ENCODE measurements at places on chromosomes 12 and 14. TPM values are rescaled to one million over a fixed set of nuclear protein-coding genes. Genes with fewer than 3 reads are reported as not detected.

The TMEM63C gene
- polyA plus RNA-seq = 1.5 TPM

The KRT71 gene
- polyA plus RNA-seq = not detected

The CYP27B1 gene
- polyA plus RNA-seq = 1.0 TPM

The MYO1H gene
- polyA plus RNA-seq = 1.2 TPM

The KCNK13 gene
- 0.24 TPM for polyA plus RNA-seq

The CLEC2A gene
- not detected for polyA plus RNA-seq

The RNASE3 gene
- polyA plus RNA-seq = 1.1 TPM

- no peak for DNase-seq
Measured at GRCh38 chr12:64385468-64385867, 5.1 kb downstream of the C12orf56 start.

GRCh38 chr14:56268039-56268438 lies 149.8 kb downstream of the PELI2 start:
- no peak for DNase-seq

DNA sequence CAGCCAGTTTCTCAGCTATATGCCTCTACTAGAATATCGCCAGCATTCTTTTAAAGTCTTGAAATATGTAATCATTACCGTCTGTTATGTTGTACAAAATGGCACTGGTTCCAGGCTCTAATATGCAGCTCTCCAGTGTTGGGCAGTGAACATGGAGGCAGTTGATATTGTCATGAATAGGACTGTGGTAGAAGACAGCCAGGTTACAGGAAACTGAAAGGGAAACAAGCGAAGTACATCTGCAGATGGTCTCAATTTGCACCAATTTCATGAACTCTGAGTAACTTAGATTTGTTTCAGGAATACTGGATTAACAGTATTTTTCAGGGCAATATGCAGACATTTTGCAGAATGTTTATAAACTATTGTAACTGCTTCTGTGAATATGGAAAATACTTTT lies 13.4 kb upstream of the KLHL42 start:
- no peak for DNase-seq

- no peak for DNase-seq
Measured at GRCh38 chr12:38555620-38556591, 239.3 kb downstream of the ALG10B start.

DNA sequence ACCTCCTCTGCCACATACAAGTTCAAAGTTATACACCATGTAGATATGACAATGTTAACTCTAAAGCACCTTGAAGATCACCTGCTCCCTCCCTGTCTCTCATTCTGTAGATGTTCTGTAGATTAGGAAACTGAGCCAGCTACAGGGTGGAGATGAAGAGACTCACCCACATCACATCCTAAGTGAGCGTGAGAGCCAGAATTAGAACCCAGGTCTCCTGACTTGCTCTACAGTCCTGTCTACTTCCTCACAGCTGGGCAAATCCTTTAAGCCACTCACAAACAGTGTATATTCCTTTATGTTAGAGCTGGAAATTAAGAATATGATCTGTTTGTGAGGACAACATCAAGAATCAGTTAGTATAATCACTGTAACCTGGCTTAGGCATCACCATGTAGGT lies 1.8 kb downstream of the APPL2 start:
- DNase-seq = no peak

DNA sequence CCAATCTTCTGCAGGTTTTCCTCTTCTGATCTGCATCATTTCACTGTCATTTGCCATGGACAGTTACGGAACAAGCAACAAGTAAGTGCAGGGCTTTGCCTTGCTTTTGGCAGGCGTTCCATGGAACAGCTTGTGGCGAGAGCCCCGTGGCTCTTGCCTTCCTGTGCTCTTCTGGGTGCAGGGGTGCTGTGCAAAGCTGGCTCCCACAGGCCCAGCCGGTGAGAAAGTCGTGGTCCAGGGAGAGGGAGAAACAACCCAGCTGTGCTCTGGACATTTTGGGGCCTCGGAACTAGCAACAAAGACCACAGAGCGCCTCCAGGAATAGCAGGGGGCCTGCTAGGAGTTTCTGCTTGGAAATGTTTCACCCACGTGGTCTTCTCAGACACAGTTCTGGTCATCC lies 164.7 kb downstream of the ADGRD1 start:
- no peak for DNase-seq

DNA sequence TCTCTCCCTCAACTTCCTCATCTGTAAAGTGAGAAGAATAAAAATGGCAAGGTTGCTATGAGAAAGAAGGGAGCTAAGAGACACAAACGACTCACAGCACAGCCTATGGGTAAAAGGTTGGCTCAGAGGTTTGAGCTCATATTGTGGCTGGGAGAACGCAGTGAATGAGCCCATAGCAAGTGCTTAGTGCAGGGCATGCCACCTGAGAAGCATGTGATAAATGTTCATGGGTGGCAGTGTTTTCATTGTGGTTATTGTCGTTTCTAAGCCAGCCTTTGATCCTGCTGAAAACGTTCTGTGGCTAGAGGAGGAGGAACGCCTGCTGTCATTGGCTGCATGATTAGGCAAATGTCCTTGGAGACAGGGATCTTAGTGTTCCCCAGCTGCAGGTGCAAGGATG lies 150.4 kb downstream of the KSR2 start:
- DNase-seq = no peak
